Frontal cortex (tissue), 4 donors: ENCODE measurements at places on chromosomes 5 and 9.

- DNase-seq, result no peak
Measured at GRCh38 chr5:82356808-82357671, 78.9 kb upstream of the RPS23 start.

DNA sequence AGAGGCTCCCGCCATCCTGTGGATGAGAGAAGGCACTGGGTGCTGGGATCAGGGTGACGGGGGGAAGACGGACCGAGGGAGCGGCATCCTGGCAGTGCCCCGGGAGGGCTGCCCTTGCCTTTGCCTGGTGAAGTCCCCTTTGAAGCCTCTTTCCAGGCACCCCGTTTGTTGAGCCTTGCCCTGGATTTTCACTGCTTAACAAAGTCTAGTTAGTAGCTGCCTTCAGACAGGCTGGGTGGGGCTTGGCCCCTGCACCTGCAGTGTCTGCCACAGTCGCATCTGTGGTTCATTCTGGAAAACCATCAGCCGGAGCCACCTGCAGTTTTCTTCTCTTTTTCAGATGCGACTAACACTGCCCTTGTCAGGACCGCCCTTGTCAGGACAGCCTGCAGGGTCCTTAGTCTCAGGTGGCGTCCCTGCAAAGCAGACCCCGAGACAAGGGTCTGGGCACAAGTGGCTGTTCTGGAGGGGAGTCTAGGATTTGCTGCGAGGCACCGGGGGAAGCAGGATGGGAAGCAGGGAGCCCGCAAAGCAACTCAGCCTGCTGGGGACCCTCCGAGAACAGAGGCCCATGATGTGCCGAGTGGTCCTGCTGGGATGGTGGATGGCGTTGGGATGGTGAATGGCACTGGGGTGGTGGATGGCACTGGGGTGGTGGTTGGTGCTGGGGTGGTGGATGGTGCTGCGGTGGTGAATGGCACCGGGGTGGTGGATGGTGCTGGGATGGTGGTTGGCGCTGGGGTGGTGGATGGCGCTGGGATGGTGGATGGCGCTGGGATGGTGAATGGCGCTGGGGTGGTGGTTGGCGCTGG is 147.9 kb upstream of the COL5A1 start:
- no peak for DNase-seq

DNA sequence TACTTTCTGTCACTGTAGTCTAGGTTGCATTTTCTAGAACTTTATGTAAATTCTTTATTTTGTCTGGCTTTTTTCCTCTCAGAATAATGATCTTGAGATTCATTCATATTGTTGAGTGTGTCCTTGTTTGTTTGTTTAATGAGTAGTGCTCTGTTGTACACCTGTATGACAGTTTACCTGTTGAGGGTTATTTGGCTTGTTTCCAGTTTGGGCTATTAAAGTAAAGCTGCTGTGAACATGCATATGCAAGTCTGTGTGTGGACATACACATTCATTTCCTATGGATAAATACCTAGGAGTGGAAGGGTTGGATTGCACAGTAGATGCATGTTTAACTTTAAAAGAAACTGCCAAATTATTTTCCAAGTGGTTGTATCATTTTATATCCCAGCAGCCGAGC is 30.4 kb downstream of the MVB12B start:
- no peak for DNase-seq

DNA sequence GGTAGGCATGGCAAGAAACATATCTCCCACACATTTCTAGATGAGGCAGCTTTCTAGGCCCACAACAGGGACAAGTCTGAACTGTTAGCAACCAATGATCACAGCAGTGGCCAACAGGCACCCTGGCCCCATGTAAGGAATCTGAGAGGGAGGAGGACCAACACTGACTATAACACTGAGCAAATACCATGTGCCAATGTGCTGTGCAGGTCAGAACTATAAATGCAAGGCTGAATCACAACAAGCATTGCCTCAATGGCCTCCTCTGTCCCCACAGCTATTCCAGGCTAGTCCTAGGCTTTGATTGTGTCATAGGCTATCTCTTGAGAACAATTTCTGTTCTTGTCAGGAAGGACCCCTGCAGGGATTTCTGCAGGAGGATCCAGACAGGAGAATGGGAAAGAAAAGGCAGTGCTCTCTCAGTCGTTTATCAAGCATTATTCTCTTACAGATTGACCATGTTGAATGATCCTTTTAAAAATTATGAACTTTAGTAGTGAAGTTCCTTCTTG is 221.2 kb downstream of the TLE1 start:
- no peak for DNase-seq

DNA sequence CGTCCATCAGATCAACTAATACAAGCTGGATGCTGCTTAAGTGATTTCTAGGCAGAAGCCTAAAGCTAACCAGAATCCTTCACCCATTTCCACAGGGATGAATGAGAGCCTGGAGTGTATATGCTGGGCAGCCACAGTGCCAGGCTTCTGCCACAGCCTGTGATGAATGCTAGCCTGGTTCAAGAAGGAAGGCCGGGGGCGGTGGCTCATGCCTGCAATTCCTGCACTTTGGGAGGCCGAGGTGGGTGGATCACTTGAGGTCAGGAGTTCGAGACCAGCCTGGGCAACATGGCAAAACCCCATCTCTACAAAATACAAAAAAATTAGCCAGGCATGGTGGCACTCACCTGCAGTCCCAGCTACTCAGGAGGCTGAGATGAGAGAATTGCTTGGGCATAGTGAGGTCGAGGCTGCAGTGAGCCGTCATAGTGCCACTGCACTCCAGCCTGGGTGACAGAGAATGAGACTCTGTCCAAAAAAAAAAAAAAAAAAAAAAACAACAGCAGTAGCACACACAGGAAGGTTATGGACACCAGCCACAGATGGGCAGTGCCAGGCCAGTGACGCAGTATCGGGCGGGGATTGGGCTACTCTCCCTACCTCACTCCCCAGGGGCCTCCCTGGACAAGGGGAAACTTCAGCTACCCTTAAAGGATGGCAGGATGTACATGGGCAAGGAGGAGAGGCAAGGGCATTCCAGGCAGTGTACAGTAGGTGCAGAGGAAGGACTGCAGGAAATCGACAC is 23.1 kb upstream of the HMCN2 start:
- no peak for DNase-seq

GRCh38 chr5:31770132-31770720 is 131.3 kb downstream of the PDZD2 start:
- no peak for DNase-seq

DNA sequence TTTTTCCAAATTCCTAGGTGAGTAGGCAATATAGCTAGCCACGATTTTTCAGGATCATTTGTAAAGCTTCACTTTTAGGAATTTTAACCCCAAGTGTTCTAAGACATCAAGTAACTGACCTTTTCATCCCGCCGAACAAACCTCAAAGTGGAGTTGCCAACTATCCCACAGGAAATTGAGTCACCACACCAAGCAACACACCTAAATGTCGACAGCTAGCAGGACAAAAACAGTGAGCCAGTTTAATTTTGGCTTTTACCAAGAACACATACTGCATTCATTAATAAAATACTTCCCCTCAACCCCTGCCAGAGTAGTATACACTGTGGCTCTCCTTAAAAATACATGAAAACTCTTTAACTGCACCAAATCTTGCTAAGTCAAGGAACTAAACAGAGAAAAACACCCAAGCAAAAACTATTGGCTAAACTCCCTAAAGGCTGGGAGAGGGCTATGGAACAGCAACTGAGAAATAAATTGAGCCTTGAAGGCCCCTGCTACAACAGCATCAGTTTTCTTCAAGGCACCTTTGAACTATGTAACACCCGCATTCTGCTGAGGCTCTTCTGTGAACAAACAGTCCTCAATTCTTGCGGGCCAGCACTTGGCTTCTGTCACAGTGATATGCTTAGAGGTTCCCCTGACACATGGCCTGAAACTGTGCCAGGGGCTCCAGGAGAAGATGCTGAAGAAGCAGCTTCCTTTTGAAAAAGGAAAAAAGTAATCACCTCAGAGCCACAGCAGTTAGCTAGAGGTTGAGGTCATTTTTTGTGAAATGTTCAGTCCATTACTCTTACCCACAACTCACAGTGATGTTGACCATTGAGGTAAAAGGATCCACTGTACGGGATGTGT is 459.6 kb downstream of the RAB3C start:
- no peak for DNase-seq
